ENCODE measurements at places on chromosomes 7 and 10. TPM values are rescaled to one million over a fixed set of nuclear protein-coding genes. Genes with fewer than 3 reads are reported as not detected.
A peak's percentile ranks its signal among the peaks of the same experiment; 100 is the strongest.

GRCh38 chr10:131981429-131982184 lies at the start of gene BNIP3:
Gene BNIP3, minus strand, starts transcription at chr10:131981923. Its CDS starts 117 bp downstream, at chr10:131981806.
- peak; percentile 91 for DNase-seq

GRCh38 chr7:78368771-78369170 lies 570.2 kb downstream of the PHTF2 start:
- DNase-seq: no peak

GRCh38 chr10:105239311-105240219 lies 598.5 kb downstream of the SORCS3 start:
- DNase-seq: no peak

DNA sequence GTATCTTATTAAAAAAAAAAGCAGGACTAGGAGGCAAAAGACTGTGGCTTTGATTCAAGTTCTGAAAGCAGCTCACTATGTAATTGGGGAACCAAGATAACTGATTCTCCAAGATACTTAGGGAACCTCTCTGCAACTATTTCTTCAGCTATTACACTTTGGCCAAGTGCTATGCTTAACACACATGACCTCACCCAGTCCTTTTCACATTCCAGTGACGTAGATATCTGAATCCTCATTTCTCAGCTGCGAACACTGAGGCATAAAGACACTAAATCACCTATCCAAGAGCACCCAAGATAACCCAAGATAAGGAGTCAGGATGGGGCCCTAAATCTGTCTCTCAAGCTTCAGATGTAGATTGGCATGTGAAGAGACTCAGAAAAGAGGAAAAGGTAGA lies 133.6 kb downstream of the GLI3 start:
- DNase-seq: no peak

GRCh38 chr10:29238523-29239135 lies 50.2 kb upstream of the LYZL1 start:
- DNase-seq: no peak

The LRRC17 gene
- not detected for total RNA-seq

The EPHB6 gene
- total RNA-seq: 39.2 TPM

The POLD2 gene
- 249 TPM for total RNA-seq

The RPEL1 gene
- total RNA-seq: not detected

The CPA4 gene
- total RNA-seq: 9.8 TPM

The ABCB4 gene
- not detected for total RNA-seq

The FAM241B gene
- 13.0 TPM for total RNA-seq

The CASP7 gene
- 14.0 TPM for total RNA-seq
